Progenitor cell of endocrine pancreas (in vitro differentiated cells): ENCODE measurements at places on chromosomes 7 and 10.

DNA sequence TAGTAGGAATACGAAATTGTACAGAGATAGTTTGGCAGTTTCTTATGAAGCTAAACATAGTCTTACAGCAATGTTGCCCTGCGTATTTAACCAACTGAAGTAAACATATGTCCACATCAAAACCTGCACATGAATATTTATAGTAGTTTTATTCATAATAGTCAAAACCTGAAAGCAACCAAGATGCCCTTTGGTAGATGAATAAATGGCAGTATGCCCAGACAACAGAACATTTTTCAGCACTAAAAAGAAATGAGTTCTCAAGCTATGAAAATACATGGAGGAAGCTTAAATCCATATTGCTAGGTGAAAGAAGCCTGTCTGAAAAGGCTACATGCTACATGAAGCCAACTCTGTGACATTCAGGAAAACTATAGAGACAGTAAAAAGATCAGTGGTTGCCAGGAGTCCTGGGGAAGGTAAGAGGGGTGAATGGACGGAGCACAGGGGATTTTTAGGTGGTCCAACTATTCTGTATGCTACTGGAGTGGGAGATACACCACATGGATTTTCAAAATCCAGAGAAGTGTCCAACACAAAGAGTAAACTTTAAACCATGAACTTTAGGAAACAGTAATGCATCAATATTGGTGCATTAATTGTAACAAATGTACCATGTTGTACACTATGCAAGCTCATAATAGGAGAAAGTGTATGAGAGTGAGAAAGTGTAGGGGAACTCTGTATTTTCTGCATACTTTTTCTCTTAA is 17.6 kb downstream of the GPRIN2 start:
- no peak for DNase-seq
- H3K4me1 ChIP-seq = peaks cover 9% of the 10 kb centered on the region
- H3K4me3 ChIP-seq = no peak overlapping the region
- H3K27me3 ChIP-seq = peaks cover 47% of the 10 kb centered on the region
- no peaks in the 10 kb centered on the region for H3K36me3 ChIP-seq

GRCh38 chr10:58267713-58268453 is at the start of gene IPMK:
IPMK (minus strand) TSS chr10:58267894; CDS start chr10:58267611, 283 bp downstream.
- H3K27ac ChIP-seq = peak within 1 kb of the TSS; percentile 99
- DNase-seq = peak; percentile 88
- H3K4me3 ChIP-seq = peak within 1 kb of the TSS; percentile 89
- H3K4me1 ChIP-seq = peaks cover 27% of the 10 kb centered on the region
- H3K36me3 ChIP-seq = peaks cover 1% of the 10 kb centered on the region
- no peaks in the 10 kb centered on the region for H3K27me3 ChIP-seq

GRCh38 chr10:672203-672602 is 17.3 kb downstream of the DIP2C start:
- peaks cover 2% of the 10 kb centered on the region for H3K4me1 ChIP-seq
- H3K27me3 ChIP-seq = no peaks in the 10 kb centered on the region
- H3K27ac ChIP-seq = no peak overlapping the region
- H3K4me3 ChIP-seq = no peak overlapping the region
- peak; percentile 6 for DNase-seq
- peaks cover 2% of the 10 kb centered on the region for H3K36me3 ChIP-seq

- H3K4me1 ChIP-seq = no peaks in the 10 kb centered on the region
- H3K27ac ChIP-seq = no peak overlapping the region
- no peak for DNase-seq
- H3K27me3 ChIP-seq = peaks cover 5% of the 10 kb centered on the region
Measured at GRCh38 chr7:4667776-4668509, 14.2 kb upstream of the FOXK1 start.

DNA sequence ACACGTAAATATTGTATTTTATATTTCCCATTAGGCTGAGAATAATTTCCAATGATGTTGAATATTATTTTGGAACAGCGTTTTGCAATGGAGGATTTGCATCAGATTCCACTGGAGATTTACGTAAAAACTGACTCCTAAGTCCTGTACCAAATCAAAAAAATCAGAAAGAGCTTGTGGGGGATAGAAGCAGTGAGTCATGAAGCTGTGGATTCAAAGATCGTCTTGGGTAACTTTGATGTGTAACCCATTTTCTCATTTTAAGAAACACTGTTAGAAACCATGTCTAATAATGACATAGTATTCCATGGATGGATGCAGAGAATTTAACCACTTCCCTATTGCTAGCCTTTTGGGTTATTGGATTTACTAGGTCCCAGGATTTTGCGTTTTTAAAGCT is 158.6 kb downstream of the INHBA start:
- no peaks in the 10 kb centered on the region for H3K36me3 ChIP-seq
- no peak overlapping the region for H3K27ac ChIP-seq
- no peaks in the 10 kb centered on the region for H3K27me3 ChIP-seq
- H3K4me1 ChIP-seq = no peaks in the 10 kb centered on the region

DNA sequence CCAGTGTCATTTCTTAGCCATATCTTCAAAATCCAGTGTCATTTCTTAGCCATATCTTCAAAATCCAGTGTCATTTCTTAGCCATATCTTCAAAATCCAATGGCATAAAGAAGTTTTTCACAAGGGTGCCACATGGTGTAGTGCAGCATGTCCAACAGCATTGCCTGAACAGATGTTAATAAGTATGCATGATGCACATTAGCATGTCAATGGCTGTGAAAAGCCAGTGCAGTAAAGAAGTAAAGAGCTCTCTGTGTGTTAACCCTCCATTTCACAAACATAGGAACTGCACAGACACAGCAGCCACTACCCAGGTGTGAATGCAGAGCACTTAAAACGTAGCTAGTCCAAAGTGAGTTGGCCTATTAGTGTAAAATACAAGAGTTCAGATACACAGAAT is 89.8 kb downstream of the GNAI1 start:
- H3K4me3 ChIP-seq = no peak overlapping the region
- no peak overlapping the region for H3K27ac ChIP-seq
- DNase-seq = no peak
- peaks cover 10% of the 10 kb centered on the region for H3K36me3 ChIP-seq
- no peaks in the 10 kb centered on the region for H3K27me3 ChIP-seq

DNA sequence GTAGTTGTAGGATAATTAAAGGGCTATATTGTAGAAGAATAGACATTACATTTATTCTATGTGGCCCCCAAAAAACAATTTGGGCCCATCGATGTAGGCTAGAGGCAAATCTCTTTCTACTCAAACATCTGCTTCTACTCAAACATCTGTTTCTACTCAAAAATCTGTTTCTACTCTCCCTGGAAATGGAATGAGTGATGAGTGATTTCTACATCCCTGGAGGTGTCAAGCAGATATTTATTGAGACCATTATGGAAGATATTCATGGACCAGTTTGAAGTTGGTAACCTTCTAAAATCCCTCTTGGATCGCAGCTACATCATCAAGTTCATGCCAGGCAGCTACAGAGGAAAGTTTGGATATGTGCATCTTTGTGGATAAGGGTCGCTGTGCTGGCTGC is 5.1 kb upstream of the PLPP4 start:
- DNase-seq = no peak
- H3K4me1 ChIP-seq = peaks cover 6% of the 10 kb centered on the region
- no peaks in the 10 kb centered on the region for H3K36me3 ChIP-seq
- H3K4me3 ChIP-seq = no peak overlapping the region
- H3K27ac ChIP-seq = no peak overlapping the region

DNA sequence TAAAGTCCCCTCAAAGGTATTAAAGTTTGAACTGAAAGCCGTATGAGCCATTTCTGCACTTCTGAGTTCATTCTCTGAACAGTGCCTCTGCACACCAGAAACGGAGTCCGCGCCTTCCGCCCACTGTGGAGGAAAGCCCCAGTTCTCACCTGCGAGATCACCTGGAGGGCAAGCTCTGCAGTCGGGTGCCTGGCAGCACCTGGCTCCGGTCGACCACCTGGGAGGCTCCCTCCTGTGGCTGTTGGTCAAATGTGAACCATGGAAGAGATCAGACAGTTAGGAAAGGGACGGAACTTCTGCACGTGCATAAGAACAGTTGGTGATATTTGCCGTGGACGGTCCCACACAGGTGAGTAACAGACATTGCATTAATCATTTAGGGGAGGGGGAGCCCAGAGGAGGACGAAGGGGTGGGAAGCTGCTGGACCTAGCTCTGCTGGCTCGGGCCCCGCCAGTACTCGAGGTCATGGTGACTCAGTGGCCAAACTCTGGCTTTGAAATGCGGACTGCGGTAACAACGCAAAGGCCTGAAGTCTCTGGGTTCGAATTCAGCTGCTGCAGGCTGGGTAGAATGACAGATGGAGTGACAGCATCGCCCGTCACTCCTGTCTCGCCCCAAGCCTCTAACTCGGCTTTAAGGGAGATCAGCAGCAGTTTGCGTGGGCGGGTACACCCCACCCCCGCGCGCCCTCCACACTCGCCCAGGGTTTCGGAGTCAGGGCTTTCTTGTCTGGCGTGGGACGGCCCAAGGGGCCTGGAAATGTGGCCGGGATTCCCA is 1.7 kb upstream of the DPYSL4 start:
- no peak for DNase-seq
- H3K36me3 ChIP-seq = peaks cover 5% of the 10 kb centered on the region
- no peak overlapping the region for H3K27ac ChIP-seq
- H3K4me3 ChIP-seq = peak overlapping the region; percentile 15
- H3K27me3 ChIP-seq = peaks cover 67% of the 10 kb centered on the region

- DNase-seq = no peak
- peaks cover 15% of the 10 kb centered on the region for H3K4me1 ChIP-seq
- H3K4me3 ChIP-seq = no peak overlapping the region
- H3K27me3 ChIP-seq = no peaks in the 10 kb centered on the region
- peaks cover 7% of the 10 kb centered on the region for H3K36me3 ChIP-seq
Measured at GRCh38 chr7:831596-832166, 595 bp upstream of the SUN1 start.

GRCh38 chr10:20582041-20582440 is 315.1 kb downstream of the NEBL start:
- no peak overlapping the region for H3K4me3 ChIP-seq
- H3K4me1 ChIP-seq = no peaks in the 10 kb centered on the region
- H3K27ac ChIP-seq = no peak overlapping the region
- DNase-seq = no peak
- H3K36me3 ChIP-seq = no peaks in the 10 kb centered on the region

DNA sequence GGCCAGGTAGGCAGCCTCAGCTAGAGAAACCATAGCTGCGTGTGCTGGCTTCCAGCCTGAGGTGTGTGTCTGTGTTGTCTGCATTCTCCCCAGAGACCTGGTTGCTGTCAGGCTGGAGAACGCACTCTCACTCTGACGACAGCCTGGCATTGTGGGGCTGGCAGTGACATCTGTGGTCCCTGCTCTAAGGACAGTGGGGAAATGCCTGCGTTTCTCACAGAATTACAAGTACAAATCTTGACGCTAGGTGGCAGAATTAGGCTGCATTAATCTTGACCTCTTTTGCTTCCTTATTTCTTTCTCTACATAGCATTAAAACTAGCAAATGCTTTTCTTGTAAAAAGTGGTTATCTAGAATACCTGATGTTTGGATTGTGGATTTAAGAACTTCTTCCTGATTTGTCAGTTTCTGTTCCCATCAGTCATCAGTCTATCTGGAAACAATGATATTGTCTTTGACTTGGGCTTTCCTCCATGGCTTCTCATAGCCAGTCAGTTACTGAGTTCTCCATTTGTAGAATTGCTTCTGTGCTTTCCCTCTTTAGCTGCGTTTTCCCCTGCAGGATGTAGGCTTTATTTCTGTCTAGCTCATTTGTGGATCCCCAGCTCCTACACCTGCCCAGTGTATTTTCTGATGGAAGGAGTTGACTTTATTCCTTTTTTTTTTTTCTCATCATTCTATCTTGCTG is 86.0 kb downstream of the FANK1 start:
- no peak overlapping the region for H3K27ac ChIP-seq
- H3K4me3 ChIP-seq = no peak overlapping the region
- peaks cover 4% of the 10 kb centered on the region for H3K4me1 ChIP-seq
- no peaks in the 10 kb centered on the region for H3K36me3 ChIP-seq
- no peak for DNase-seq

- H3K4me1 ChIP-seq = peaks cover 13% of the 10 kb centered on the region
- H3K27me3 ChIP-seq = no peaks in the 10 kb centered on the region
- DNase-seq = no peak
- H3K36me3 ChIP-seq = peaks cover 21% of the 10 kb centered on the region
- H3K4me3 ChIP-seq = no peak overlapping the region
Measured at GRCh38 chr10:72719941-72720592, 28.1 kb downstream of the MCU start.
